ENCODE measurements at places on chromosomes 6 and 20.

- DNase-seq, result no peak
These were observed 68.0 kb downstream of the PLCG1 start for GRCh38 chr20:41205313-41205712.

GRCh38 chr6:168152306-168152963, 73.4 kb upstream of the FRMD1 start:
- no peak for DNase-seq

GRCh38 chr6:83884523-83884922, 25.0 kb downstream of the CYB5R4 start:
- no peak for DNase-seq

- DNase-seq, result no peak
These were observed 310.0 kb downstream of the ESR1 start for GRCh38 chr6:152117156-152118133.

DNA sequence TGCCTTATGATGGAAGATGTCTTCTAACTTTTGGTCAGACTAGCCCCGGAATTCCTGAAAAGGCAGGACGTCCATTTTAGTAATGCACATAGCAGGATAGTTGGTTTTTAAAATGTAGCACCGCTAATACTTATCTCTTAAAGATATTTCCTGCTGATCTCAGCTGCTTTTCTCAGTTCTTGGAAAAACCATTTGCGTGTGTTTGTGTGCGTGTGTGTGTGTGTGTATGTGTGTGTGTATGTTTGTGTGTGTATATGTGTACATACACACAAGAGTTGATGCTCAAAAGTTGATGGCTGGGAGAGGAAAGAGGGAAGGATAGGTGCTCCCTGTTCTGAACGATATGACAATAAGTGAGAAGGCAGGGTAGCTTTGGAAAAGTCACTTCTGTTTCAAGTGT, 61.7 kb upstream of the SUPT3H start:
- no peak for DNase-seq

- DNase-seq, result no peak
These were observed 339.8 kb downstream of the HTR1B start for GRCh38 chr6:77123527-77123926.

DNA sequence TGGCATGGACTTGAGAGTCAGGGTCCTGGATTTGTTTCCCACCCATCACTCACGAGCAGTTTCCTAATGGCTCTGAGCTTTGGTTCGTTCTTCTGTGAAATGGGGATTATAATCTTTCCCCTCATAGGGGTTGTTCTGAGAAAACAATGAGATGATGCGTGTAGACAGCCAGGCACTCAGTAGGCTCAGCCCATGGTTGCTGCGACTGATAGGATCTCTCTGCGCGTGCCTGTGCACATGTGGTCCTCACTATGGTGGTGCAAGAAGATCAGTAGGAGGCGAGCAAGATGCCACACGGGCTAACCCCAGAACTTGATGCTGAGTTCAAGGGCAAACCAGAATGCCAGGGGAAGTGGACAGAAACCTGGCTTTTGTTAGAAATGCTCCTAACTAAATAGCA, 153.5 kb upstream of the KCNG1 start:
- no peak for DNase-seq

Data from mesenteric fat pad (tissue), 1 donor.